NCI-H1930 (cell line): ENCODE measurements at places on chromosomes 7 and 10.
A peak's percentile ranks its signal among the peaks of the same experiment; 100 is the strongest.

DNA sequence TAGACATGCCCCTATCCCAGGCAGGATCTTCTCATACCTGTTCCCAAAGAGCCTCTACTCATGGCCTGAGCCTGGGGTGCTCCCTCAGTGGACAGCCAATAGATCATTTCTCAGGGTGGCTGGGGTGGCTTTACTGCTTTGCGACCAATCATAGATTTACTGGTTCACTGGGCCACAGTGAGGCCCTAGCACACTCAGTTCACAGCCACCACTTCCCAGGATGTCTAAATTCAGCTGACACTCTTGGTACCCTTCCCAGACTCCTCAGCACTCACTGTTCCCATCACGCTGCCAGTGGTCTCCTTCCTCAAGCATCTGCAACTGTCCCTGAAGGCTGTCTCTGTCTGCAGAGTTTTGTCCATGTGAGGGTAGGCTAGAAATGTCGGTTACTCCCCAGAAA, 50.6 kb downstream of the ARHGAP22 start:
- DNase-seq = no peak

GRCh38 chr7:117148971-117149370, 173.9 kb downstream of the WNT2 start:
- DNase-seq = no peak

- no peak for DNase-seq
Measured at GRCh38 chr7:90980545-90980944, 283.7 kb upstream of the FZD1 start.

DNA sequence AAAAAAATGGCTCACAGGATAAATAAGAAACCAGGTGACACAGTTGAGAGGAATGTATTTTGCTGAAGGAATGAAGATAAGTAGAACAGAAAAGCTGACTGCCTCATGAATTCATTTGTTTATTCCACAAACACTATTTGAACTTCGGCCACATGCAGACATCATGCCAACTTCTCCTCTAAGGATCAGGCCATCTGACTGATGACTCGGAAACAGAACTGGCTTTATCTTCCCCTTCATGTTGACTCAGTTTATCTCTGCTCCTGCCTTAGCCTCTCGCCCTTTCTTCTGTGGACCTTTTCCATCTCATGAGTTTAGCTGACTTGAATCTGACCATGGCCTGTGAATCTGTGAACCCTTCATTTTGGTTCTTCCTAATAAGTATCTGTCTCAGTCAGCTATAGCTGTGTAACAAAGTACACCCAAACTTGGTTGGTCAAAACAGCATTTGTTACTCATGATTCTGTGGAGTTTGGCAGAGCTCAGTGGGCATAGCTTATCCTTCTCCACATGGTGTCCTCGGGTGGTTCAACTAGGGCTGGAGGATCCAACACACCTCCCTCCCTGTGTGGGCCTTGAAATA, 44.0 kb upstream of the GRID1 start:
- DNase-seq = no peak

DNA sequence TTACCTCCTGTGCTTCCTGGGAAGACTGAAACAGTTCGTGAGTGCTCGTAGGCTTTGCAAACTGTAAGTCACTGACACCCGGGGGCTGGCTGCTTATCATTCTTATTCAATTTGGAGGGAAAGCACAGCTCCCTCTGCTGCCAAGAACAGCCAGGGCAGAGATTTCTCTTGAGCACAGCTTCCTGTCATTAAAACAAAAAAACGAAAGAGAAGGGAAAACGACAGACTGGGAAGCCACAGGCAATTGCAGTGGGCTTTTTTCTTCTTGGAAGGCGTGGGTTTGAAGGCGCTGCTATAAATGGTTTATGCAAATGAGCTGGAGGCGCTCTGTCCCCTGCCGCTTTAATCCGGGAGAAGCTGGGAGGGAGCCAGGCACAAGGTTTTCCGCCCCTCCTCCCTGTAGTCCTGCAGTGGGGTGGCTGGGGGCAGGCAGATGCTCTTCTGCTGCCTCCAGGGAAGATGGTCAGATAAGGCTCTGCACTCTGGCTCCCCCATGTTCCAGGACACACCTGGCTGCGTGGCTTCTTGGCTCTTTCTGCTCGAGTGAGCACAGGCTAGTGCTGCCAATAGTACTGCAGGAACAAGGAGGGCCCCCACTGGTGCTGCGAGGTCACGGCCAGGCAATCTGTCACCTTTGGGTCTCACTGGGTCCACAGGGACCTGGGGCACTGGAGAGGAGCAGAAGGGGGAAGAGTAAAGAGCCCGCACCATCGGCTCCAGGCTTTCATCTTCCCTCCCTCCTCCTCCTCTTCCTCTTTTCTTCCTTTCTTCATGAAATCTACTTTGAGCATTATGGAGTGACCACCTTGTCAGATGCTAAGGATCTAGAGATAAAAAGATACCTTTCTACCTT, 49.5 kb downstream of the NEURL1 start:
- no peak for DNase-seq

GRCh38 chr7:100397315-100398081, 24.2 kb downstream of the PILRA start:
- no peak for DNase-seq

DNA sequence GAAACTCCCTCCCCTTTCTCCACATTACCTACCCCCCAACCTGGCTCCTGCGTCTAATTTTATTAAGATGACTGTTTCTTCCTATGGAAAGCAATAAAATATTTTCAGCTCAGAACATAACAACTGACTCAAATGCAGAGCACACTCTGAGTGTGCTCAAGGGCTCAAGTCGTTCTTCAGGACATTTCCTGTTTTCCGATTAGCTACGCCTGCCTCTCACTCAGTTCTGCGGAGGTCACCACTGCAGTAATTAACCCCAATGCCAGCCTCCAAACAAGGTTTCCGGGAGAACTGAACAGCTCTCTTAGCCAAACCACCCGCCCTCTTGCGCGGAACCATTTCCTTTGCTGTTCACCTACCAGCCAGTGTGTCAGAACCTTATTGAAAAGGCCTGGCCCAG, 19.3 kb downstream of the MYOF start:
- DNase-seq = no peak

DNA sequence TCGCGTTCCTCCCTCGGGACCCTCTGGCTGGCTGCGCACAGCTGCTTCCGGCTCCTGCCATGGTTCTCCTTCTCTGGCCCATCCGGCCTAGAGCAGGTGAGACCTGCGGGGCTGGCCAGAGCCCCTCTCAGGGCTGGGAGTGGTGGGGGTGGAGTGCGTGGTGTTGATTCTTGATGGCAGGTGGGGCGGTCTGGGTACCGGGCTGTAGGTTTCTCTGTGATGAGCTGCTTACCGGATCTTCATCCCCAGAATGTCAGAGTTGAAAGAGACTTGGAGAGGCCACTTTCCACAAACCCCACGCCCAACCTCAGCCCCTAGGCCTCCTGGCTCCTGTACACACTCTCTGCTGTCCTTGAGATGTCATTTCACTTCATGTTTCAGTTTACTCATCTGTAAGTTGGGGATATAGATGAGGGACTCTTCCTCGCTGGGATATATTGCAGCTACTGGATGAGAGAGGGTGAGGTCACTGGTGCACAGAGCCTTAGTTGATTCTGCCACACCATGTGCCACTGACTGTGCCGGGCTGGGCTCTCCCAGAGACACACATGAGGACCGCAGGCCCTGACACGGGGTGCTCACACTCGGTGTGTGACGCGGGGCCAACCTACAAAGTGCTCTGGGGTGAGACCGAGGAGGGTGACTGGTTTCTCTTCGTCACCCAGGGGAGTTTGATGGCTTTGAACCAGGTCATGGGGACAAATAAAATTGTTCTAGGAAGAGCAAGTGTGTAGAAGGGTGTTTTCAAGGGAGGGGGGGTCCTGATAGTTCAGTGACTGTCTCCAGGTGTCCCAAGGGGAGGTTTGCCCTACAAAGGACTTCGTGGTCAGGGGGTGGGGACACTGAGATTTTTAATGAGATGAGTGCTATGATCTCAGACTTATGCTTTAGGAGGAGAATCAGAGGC, 29.5 kb downstream of the ZNF775 start:
- DNase-seq = no peak

- no peak for DNase-seq
Measured at GRCh38 chr7:50688226-50688590, 94.5 kb downstream of the GRB10 start.

DNA sequence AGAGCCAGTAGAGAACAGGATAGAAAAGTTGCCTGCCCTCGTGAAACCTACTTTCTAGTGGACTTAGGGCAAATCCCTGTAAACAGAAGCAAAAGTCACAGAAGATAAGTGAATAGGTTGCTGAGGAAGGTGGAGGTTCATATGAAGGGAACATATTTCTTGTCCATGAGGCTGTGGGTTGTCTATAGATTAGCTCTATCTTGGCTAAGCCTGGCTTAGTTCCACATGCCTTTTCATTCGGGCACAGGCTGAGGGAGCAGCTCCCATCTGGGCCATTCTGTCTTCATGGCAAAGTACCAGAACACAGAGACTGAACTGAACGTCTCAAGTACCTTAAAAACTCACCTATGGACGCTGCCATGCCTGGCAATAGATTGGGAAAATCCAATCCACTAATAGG, 45.3 kb downstream of the BZW2 start:
- DNase-seq = no peak

GRCh38 chr7:98240961-98241673, 10.9 kb downstream of the TECPR1 start:
- peak; percentile 8 for DNase-seq

DNA sequence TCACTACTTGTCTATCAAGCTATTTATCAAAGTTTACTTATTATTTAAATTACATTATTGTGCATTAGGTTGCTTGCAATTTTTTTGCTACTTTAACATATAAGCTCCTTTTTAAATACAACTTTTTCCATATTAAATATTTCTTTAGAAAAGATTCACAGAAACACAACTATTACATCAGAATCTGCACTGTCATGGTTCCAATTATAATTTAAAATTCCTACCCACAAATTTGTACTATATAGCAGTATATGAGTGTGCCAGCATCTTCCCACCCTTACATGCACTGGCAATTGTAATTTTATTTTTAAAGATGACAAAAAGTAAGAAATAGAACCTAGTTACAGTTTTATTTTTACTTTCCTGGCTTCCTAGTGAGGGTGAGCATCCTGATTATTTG, 15.8 kb downstream of the MINDY3 start:
- no peak for DNase-seq

DNA sequence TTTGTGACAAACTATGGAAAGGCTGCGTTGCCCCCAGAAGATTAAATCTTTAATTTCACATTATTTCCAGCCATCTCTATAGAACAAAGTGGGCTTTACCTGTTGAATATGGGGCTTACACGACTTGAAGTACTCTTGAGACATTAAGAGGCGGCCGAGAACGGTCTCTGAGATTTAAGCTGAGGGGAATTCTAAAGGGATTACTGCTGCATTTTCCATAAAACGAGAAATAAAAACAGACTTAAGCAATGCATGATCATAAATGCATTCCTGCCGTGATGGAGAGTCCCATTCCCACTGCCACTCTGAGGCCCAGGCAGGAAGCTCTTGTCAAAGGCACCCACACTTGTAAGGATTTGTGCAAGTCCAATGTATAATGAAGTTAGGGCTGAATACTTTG, 329.7 kb upstream of the SHH start:
- no peak for DNase-seq

- no peak for DNase-seq
Measured at GRCh38 chr7:71145906-71146901, 14.3 kb downstream of the GALNT17 start.

DNA sequence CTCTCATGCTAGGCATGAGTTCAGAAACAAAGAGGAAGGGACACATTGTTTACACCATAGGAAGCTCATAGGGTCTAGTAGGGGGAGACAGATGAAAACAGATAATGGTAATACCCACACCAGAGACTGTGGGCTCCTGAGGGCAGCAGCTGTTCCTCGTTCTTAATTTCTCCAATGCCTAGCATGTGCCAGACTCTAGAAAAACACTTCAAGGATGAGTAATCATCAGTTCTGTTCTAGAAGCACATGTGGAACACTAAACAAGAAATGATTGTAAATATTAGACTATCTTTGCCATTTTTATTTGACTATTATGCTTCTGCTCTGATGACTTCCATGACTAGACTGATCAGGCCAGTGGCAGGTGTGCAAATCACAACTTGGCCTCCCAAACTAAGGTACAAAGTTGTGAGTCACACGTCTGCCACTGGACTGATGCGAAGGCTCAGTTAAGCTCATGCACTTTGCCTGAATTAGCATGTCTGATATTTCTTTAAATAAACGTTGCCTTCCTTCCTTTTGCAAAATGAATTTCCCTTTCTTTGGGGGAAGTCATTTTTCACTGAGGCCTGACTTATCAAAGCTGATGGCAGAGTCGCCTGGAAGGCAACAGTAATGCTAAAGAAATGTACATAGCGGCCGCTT, 89.2 kb upstream of the FGL2 start:
- no peak for DNase-seq

- no peak for DNase-seq
Measured at GRCh38 chr10:12729885-12730284, 271.6 kb downstream of the CCDC3 start.

GRCh38 chr10:89695307-89695706, 6.1 kb upstream of the KIF20B start:
- no peak for DNase-seq

DNA sequence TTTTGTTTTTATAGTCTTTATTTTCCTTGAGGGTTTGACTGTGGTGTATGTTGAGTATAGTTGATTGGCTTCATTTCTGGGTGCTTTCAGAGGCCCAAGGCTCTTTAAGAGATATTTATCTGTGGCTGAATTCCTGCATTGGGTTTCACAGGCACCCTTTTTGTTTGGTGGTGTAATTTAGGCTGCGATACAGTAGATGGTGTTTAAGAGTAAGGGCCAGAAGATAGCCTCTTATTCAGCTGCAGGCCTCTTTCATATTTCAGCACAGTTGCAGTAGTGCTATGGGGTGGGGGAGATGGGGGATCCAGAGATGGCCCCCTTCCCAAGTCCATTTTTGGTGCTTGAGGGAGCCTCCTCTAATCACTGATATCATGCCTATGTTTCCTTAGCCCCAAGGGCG, 69.7 kb downstream of the MGAM2 start:
- no peak for DNase-seq

DNA sequence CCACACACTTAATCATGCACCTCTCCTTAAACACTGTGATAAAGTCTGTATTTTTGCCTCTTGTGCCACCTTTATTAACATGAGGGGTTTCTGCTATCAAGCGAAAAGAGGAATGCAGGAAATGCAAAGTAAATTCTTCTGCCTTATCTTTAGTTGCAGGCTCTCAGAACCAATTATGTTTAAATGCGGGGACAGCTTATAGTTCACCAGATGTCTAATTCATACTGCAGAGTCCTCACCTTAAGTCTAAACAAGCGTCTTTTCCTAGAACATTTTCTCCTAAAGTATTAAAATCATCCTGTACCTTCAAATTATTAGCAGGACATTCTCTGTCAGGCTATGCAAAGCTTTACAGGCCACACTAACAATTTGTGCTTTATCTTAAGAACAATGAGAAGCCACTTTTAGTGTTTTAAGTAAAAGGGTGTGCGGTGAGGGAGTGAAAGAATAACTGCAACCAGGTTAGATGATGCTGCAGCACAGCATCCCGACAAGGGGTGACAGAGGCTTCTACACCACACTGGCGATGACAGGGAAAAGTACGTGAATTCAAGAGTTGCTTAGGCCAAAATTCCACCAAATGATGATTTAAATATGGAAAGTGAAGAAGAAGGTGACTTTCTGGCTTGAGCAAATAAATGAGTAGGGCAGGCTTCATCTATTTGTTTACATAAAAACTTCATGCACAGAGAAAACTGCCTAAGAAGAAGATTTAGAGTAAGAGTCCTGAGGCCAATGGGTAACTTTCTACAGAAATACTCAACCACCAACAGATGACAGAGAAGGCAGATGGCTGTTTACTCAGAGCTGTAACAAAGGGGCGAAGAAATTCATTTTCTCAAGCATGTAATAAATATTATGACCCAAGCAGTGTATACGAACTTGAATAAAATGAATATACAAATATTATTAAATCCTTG, 36.0 kb downstream of the EZH2 start:
- DNase-seq = no peak

GRCh38 chr7:47031786-47032535, 550.0 kb downstream of the TNS3 start:
- DNase-seq = no peak
